ENCODE measurements at places on chromosomes 5 and 9.

DNA sequence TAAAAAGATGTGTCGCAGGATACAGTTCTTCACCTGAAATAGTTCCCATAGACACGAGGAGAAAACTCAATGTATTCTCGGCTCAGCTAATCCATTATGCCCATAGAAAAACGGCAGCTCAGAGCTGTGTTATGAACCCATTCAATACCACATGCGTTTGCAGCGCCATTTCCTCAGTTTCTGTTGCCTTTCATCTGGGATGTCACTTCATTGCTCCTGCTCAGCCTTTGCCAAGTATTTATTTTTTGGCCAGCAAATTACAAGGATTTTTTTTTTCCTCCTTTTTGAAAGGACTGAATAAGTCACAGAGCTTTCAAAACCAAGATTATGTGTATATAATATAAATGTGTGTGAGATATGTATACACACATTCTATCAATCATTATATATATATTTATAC, 280.9 kb downstream of the MARCHF11 start:
- no peak for DNase-seq

- no peak for DNase-seq
Observed at GRCh38 chr9:109498195-109499092, at the start of gene PTPN3. Gene PTPN3 (minus strand): TSS chr9:109498307. CDS start chr9:109463434, 34,873 bp downstream.

GRCh38 chr5:171094356-171094755, 214.7 kb upstream of the TLX3 start:
- no peak for DNase-seq

DNA sequence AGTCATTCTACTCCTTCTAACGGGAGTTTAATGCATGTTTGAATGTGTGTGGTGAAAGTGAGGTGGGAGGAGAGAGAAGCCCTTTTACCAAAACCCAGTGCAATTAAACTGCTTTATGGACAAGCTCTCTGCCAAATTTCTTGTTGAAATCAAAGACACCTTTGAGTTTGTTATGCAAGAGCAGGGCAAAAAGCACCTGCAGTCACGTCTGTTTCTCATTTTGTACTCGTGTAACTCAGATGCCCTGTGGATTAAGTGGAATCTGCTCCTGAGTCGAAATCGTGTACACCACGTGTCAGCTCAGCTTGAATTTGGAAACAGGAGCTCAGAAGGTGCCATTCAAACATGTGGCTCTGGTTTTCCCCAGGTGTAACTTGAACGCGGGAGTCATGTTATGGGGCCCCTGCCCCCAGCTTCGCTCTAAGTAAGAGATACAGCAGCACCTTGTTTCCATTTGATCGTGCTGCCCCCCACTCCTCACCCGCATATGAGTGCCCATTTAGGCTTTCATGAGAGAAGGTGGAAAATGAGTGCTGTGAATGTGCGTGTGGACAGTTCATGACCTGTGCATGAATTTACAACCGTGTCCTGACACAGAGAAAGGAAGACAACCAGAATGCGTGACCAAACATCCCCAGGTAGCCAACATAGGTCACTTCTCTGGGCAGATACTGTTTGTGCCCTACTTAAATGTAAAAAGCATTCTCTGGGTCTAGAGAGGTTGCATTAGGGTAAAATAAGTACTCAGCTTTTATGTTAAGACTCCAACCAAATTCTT, 347.0 kb upstream of the SLC30A5 start:
- DNase-seq: no peak

Measured in activated T-helper 9 cell treated with anti-CD3 and anti-CD28 coated beads, Interleukin-2, amount 50 U/mL, for 16 hours (primary cell).